ENCODE measurements at places on chromosomes 13 and 19.

GRCh38 chr19:2701361-2702169, 929 bp downstream of the GNG7 start:
- no peak for DNase-seq

- DNase-seq: peak; percentile 90
Observed at GRCh38 chr19:51904331-51905165, at the start of gene ZNF649. ZNF649 (minus strand) TSS chr19:51905017; CDS start chr19:51900107, 4,910 bp downstream.

DNA sequence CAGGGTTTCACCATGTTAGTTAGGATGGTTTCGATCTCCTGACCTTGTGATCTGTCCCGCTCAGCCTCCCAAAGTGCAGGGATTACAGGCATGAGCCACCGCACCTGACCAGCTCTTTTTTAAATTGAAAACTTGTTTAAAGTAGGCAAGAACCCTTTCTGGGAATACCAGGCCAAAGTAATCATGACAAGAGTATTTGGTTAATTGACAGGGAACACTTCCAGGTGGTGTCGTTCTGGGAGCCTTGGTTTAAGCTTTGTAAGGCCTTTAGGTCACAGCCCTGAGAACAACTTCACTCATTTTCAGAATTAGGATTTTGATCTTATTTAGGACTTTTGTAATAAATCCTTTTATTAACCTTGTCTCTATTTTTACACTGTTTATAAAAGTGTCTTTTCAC, 115.2 kb downstream of the LMO7 start:
- DNase-seq: no peak

DNA sequence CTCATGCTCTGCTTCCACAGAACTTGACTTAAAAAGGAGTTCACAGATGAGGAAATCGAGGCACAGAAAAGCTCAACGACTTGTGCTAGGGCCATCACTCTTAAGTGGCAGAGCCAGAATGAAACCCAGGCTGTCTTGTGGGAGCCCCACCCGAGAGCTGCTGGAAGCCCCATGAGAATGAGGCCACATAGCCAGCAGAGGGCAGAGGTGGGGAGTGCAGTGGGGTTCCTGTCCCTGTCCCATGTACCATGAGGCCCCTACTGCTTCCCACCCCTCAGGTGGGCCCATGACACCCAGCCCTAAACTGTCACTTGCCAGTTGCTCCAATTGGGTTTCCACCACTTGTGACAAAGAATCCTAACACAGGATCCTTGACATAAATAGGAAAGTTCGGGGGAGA, 175.9 kb downstream of the IRS2 start:
- peak; percentile 57 for DNase-seq

DNA sequence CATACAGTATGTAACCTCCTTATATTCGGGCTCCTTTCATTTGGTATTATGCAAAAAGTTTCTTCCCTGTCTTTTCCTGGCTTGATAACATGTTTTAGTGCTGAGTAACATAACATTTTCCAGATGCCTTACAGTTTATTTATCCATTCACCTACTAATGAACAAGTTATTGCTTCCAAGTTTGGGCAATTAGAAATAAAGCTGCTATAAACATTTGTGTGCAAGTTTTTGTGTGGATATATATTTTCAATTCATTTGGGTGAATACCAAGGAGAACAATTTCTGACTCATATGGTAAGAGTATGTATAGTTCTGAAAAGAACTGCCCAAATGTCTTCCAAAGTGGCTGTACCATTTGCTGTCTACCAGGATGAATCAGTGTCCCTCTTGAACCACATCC, 360.9 kb downstream of the PCDH17 start:
- DNase-seq: no peak

GRCh38 chr13:26872525-26873385, 112.2 kb upstream of the GPR12 start:
- peak; percentile 35 for DNase-seq

GRCh38 chr19:2233601-2234280, 2.4 kb downstream of the PLEKHJ1 start:
- no peak for DNase-seq

- DNase-seq: no peak
Observed at GRCh38 chr13:34933349-34933748, 8.7 kb upstream of the NBEA start.

- no peak for DNase-seq
Observed at GRCh38 chr19:6740589-6741343, 1.3 kb downstream of the TRIP10 start.

- DNase-seq: no peak
Observed at GRCh38 chr19:30078381-30078910, 136.4 kb downstream of the URI1 start.

GRCh38 chr13:34161931-34162543, 344.1 kb downstream of the RFC3 start:
- no peak for DNase-seq

DNA sequence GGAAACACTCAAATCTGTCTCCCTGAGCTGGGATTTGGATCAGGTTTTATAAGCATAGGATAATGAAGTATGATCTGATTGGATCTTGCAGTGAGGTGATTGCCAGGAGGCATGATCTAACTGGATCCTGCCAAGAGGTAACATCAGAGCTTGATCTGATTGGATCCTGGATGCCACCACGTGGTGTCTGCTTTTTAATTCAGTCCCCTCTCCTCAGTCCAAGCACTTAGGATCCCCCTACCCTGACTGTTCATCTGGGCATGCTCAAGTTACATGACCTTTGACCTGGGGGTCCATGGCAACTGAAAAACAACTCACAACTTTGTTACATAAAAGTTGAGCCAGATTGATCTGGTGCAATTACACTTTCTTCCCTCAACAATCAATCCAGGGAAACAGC, 47.5 kb upstream of the LSM14A start:
- DNase-seq: no peak

DNA sequence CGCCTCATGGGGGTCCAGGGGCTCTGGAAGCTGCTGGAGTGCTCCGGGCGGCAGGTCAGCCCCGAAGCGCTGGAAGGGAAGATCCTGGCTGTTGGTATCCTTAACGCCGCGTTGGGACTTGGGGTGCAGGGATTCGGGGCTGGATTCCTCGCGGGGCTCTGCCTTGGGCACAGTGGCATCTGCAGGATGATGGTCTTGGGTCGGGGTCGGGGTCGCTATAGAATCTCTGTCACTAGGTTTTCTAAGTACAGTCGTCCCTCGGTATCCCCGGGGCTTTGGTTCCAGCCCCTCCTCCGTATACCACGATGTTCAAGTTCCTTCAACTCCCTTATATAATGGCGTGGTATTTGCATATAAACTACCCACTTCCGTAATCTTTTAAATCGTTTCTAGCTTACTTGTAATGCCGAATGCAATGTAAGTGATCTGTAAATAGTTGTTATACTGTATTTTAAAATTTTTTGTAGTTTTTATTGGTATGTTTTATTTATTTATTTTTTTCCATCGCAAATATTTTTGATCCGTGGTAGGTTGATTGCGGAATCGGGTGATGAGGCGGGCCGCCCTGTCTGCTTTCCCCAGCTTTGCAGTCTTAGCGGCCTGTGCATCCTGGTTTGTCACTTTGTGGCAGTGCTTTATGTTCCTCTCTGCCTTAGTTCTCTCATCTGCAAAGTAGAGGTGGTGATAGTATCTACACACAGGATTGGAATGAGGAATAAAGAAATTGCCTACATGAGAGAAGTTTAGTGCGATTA, 606 bp downstream of the ERCC5 start:
- DNase-seq: peak; percentile 71

GRCh38 chr13:93183302-93183701, 43.3 kb upstream of the GPC6 start:
- DNase-seq: no peak

DNA sequence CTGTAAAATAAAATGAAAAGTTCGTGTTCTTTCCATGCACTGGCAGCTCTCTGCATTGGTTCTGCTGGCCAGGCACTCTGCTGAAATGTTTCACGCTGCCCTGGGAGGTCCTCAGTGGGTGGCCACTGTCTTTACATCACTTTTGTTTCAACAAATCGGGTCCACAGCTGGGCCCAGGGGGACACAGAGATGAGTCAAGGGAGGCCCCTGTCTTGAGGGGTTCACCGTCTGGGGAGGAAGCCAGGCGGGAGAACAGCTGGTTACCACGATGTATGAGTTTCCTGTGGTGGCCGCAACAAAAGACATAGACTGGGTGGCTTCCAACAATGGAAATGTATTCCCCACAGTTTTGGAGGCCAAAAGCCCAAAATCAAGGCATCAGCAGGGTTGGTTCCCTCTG, 5.1 kb upstream of the KLF2 start:
- DNase-seq: no peak

DNA sequence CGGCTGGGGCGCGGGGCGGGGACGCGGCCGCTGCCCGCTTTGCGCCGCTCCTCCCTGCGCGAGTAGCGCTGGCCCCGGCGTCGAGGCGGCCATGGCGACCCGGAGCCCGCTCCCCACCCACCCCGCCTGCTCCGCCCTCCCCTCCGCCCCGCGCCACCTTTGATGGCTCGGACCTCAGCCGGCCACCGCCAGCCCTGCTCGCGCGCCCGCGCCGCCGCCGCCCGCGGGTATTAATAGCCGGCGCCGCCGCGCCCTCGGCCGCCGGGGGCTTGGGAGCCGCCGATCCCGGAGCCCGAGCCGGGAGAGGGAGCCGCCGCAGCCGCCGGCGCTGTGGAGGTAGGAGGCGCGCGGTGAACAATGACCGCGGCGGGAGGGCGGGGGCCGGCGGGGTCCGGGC, 261 bp downstream of the FARP1 start:
- DNase-seq: no peak

GRCh38 chr19:35114353-35115176, 1.1 kb upstream of the FXYD3 start:
- DNase-seq: peak; percentile 48

DNA sequence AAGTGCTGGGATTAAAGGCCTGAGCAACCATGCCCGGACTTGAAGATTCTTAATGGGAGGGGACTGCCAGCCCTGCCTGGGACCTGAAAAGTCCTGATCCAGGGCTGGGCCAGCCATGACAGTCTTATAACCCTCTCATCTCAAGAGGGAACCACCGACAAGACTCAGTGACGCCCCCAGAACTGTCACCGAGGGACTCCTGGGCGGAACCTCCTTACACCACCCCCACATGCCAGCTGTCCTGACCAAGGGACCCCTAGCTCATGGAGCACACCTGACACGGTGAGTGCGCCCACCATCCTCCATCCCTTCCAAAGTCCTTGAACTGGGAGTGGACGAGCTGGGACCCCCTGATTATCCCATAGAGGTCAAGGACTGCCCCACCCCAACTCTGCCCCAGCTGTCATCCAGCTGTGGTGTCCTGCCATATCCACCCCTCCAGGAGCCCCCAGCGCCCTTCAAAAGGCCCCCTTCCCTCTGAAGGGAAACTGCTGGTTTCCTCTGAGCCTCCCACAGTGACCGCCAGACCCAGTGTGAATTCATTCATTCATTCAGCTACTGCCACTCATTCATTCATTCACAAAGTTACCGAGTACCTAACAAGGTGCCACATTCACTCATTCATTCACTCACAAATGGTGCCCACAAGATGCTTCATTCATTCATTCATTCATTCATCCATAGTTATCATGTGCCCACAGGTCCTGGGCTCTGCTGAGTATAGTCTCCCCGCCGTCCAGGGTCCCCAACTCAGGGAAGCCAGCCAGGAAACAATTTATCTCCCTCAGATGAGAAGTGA, 3.7 kb downstream of the NDUFA11 start:
- no peak for DNase-seq

GRCh38 chr13:85601526-85601925, 197.7 kb downstream of the SLITRK6 start:
- no peak for DNase-seq

GRCh38 chr19:24159707-24160106, 72.7 kb downstream of the ZNF254 start:
- DNase-seq: no peak

DNA sequence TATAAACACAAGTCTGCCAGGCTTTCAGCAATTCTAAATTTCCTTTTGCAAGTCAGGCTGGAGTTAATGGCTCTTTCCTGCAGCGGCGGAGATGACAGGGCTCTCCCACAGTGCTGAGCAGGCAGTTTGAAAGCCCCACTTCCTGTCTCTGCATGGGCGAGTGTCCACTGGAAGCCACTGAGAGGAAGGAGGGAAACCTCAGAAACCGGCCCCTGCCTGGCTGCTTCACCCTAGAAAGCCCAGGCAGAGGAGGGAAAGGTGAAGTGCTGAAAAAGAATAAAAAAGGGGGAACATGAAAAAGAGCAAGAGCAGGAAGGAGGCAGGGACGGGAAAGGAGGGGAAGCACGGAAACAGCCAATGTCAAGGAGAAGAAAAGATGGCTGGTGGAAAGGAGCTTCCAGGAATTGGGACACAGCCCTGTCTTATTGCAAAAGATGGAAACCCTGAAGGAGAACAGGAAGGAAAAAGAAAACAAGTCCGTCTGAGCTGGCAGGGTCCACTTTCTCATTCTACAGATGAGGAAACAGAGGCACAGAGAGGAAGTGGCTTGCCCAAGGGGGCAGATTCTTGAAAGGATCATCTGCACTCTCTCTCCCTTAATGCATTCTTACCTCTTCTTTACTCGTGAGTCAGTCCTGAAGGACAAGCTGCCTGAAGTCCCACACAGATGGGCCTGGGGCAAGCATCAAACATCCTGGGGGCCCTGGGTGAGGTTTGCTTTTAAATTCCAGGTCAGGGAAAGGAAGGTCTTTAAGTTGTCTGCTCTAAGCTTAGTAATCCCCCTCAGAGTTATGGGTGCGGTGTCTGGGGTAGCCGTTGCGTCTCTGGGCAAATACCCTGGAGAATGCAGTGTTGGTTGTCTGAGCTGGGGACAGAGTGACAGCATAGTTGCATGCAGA, 38.8 kb upstream of the ALOX5AP start:
- DNase-seq: peak; percentile 83

DNA sequence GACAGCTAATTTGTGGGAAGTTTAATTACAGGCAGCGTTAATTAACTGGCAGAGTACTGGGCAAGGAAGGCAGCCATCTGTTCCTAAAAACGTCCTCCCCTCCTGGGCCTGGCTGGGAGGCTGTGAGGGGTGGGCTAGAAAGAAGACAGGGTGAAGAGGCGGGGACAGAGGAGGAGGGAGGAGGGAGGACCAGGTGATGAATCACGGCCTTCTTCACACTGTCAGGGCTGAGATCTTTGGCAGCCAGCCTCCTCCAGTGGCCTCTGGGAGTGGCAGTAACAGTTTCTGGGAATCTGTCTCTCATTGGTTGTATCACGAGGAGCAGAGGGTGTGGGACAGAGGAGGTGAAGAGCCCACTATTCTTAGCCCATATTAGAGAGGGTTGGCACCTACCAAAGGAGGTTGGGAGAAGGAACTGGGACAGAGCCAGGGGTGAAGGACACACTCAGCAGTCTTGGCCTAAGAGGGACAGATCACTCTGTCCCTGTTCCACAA, 9.6 kb upstream of the ZNRF4 start:
- DNase-seq: no peak

DNA sequence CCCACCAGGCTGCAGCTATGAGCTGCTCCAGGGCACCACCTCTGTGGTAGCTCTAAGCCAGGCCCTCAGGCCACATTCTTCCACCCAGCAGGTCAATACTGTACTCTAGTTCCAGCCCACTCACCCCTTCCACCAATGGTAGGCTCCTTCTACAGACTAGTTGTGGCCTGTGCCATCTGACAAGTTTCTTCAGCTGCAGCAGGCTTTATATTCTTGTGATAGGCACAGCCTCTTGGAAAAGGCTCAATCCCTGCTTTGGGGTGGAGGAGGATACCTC, 8.5 kb downstream of the MICU2 start:
- no peak for DNase-seq

- no peak for DNase-seq
Observed at GRCh38 chr13:96948127-96948526, 46.1 kb downstream of the OXGR1 start.

GRCh38 chr13:49225223-49226042, 5.3 kb downstream of the MLNR start:
- peak; percentile 61 for DNase-seq

GRCh38 chr13:21668732-21669275, 2.1 kb upstream of the FGF9 start:
- DNase-seq: no peak
